ENCODE measurements at places on chromosomes 13 and 19.

DNA sequence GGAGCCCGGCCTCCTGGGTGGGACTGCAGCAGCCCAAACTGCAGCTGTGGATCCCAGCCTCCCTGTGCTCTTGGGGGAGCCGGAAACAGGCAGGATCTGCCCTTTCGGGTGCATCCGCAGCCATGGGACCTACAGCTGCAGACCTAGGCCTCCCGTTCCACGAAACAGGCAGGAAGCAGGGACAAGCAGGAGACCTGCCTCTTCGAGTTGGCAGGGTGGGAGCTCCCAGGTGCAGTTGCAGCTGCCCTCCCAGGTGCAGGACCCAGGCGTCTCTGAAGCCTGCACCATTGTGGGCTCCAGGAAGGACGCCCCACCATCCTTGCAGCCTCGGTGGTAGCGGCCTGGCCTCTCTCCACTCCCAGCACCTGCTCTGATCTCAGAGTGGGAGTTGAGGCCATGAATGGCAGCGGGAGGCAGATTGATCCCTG, 189.0 kb upstream of the KLHL1 start:
- DNase-seq = no peak

- DNase-seq = no peak
These were observed 28.7 kb upstream of the LMO7 start for GRCh38 chr13:75607447-75607846.

- no peak for DNase-seq
These were observed 51.0 kb upstream of the DOCK9 start for GRCh38 chr13:99028890-99029289.

- DNase-seq = no peak
These were observed 4.7 kb upstream of the GNA15 start for GRCh38 chr19:3131168-3131567.

DNA sequence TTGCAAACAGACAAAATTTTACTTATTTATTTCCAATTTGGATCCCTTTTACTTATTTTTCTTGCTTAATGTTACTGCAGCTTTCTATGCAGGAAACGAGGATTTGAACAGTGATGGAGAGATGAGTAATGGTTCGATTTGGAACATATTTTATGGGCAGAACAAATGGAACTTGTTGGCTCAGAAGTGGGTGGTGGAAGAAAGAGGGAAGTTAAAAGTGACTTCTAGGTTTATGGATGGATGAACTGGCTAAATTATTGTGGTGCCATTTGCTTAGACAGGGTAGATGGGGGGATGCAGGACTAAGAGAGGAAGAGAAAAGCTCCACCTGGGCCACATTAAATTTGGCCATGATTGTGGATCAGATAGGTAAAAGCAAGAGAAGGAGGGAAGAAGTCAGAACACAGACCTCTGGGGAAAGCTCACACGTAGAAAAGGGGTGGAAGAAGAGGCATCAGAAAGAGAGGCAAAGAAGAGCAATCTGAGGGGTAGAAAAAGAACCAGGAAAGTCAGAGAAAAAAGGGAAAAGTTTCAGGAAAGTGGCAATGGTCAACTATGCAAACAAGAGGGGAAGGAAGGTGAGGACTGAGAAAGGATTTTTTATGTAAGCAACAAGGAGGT, 768 bp upstream of the CYSLTR2 start:
- DNase-seq = no peak

GRCh38 chr19:47210689-47211316, 20.2 kb downstream of the BBC3 start:
- peak; percentile 74 for DNase-seq

DNA sequence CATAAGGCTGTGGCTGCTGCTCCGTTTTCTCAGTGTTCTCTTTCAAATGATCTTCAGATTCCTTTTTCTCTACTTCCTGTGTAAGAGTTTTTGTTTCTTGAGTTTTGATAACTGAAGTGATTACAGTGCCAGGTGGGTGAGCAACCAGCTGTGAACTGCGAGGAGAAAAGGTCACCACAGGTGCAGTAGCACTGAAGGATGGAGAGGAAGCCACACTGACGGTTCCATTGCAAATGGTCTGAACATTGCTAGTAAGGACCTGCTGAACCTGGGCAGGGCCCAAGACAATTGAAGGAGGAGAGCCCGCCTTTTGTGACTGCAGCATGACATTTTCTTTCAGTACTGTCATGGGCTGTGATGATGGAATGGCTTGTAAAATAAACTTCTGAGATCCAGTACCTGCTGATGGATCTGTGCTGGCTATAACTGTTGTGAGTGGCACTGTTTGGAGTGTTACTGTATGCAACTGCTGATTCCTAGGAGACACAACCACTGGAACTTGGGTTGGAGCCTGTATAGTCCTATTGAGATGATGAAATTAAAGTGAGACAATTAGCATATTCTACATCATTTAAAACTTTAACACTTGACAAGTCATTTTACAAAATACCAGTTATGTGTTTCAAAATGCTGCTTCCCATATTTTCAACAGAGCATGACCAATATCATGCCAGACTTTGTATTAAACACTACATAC, 85.5 kb downstream of the ELF1 start:
- no peak for DNase-seq

DNA sequence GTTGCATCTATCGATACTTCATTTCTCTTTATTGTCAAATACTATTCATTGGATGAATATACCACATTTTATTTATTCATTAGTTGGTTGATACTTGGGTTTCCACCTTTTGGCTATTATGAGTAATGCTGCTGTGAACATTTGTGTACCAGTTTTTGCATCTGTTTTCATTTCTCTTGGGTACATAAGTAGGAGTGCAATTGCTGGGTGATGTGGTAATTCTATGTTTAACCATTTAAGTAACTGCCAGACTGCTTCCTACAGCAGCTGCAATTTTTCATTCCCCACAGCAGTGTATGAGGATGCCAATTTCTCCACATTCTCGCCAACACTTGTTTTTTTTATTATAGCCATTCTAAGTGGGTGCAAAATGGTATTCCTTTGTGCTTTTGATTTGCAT, 2.6 kb downstream of the KCNJ14 start:
- no peak for DNase-seq

GRCh38 chr19:13597640-13598039, 91.4 kb upstream of the CACNA1A start:
- DNase-seq = peak; percentile 26

- no peak for DNase-seq
These were observed 49.9 kb downstream of the UGGT2 start for GRCh38 chr13:96003304-96003703.

DNA sequence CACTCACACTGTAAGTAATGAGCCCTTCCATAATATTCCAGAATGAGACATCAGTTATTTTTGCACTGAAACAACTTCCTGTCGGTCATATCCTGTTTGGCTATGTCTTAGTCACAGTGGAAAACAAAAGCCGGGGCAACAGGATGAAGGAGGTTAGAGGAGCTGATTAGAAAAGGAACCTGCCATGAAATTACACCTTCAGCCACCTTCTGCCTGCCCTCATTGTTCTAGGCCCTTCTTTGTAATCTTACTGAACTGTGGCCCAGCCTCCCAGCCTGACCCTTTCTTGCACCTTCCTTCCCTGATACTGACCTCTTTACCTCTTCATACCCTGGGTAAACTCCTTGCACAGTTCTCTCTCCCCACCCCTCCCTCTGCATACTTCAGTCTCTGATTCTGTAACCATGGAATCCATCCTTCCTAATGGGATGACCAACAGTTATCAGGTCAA, 67.3 kb downstream of the DOCK9 start:
- DNase-seq = no peak

GRCh38 chr19:18967358-18968146, 26.5 kb upstream of the HOMER3 start:
- no peak for DNase-seq

GRCh38 chr19:48933382-48933932, at the start of gene DHDH:
TSS of gene DHDH (plus strand) at chr19:48933699. CDS start at chr19:48933722, 23 bp downstream.
- peak; percentile 55 for DNase-seq

- DNase-seq = no peak
These were observed 212.5 kb upstream of the IRS2 start for GRCh38 chr13:109998684-109999533.

- no peak for DNase-seq
These were observed 171.9 kb downstream of the TBC1D4 start for GRCh38 chr13:75309981-75310580.

DNA sequence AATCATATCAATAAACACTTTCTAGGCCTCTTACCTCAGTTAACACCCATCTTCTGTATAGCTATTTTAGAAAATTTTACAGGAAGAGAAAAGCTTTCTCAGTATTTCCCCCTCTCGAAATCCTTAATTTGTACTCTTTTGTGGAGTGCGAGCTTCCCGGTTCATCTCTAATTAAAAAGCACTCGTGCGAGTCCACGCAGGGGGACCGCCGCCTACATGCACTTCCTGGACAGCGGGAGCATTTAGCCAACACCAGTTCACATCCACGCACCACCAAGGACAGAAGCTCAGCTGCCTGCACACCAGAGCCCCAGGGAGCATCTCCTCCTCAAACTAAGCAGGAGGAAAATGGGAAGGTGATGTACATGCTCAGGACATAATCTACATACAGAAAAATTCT, 60.0 kb downstream of the RASA3 start:
- DNase-seq = no peak

GRCh38 chr19:54576411-54576976, 2.9 kb downstream of the LILRA2 start:
- no peak for DNase-seq

DNA sequence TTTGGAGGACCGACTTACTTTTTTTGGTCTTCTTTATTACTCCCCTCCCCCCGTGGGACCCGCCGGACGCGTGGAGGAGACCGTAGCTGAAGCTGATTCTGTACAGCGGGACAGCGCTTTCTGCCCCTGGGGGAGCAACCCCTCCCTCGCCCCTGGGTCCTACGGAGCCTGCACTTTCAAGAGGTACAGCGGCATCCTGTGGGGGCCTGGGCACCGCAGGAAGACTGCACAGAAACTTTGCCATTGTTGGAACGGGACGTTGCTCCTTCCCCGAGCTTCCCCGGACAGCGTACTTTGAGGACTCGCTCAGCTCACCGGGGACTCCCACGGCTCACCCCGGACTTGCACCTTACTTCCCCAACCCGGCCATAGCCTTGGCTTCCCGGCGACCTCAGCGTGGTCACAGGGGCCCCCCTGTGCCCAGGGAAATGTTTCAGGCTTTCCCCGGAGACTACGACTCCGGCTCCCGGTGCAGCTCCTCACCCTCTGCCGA, 409 bp downstream of the FOSB start:
- no peak for DNase-seq

- no peak for DNase-seq
These were observed 221.9 kb downstream of the TSHZ3 start for GRCh38 chr19:31127134-31127967.

GRCh38 chr13:99154064-99154463, 46.6 kb upstream of the UBAC2 start:
- DNase-seq = no peak

DNA sequence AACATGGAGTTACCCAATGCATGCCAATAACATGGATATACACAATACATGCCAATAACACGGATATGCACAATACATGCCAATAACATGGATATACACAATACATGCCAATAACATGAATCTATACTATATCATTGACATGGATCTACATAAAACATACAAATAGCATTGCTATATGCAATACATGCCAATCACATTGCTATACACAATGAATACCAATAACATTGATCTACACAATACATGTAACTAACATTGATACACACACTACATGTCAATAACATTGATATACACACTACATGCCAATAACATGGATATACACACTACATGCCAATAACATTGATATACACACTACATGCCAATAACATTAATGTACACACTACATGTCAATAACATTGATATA, 932 bp upstream of the PIP5K1C start:
- no peak for DNase-seq

DNA sequence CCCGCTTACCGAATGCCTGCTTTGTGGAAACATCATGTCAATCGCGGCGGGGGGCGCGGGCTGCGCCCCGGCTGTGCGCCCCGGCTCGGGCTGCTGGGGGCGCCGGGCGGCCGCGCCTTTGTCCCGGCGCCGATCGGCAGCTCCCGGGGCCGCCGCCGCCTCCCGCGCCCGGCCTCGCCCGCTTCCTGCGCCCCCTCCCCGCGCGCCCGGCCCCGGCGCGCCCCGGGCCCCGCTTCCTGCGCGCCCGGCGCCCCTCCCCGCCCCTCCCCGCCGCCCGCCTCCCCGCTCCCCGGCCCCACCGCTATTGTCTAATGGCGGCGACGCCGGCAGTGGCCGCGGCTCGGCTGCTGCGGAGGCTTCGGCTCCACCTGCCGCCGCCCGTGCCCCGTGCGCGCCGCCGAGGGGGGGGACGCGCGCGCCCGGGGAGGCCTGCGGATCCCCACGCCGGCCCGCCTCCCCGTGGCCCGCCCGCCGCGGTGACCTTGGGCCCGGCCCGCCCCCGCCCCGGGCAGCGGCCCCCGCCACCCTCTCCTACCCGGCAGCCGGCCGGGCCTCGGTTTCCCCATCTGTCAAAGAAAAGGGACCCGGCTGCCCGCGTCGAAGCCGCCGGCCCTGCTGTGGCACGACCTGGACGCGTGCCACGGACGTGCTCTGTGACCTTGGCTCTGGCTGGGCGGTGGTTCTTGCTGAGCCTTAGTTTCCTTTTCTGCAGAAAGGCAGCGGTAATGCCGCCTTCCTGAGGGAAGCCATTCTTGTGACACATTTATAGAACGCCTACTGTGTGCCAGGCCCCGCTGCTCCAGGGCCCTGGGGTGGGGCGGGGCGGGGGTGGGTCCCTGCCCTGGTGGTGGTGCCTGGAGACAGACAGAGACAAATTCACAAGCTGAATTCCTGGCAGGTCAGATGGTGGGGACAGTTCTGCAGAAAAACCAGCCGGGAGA, at the start of gene TLE5:
TSS of gene TLE5 (minus strand) at position 331 of the 941 bp plus-strand sequence. CDS start at position 36, 295 bp downstream.
- DNase-seq = peak; percentile 13

- no peak for DNase-seq
These were observed 45.7 kb upstream of the C1QTNF9 start for GRCh38 chr13:24263632-24264031.

DNA sequence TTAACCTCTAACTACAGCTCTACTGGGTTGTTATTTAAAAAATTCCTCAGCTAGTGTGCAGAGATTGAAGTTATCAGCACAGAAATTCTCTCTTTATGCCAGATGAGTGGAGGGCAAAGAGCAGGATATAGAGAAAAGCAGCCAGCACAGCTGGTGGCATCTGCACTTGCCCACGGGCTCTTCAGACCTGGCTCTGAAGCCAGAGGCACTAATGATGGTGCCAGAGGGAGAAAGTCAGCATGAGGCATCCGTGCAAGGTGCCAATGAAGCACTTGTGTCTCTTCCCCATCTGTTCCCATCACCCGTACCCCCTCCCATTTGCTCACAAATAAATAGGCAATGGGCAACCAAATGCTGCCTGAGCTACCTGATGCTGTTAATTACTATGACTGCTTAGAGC, 138.9 kb downstream of the OLFM4 start:
- DNase-seq = peak; percentile 97

- DNase-seq = no peak
These were observed 199.5 kb downstream of the ATP8A2 start for GRCh38 chr13:25571237-25571636.
